ENCODE measurements at places on chromosomes 2 and 18. TPM values are rescaled to one million over a fixed set of nuclear protein-coding genes. Genes with fewer than 3 reads are reported as not detected.

DNA sequence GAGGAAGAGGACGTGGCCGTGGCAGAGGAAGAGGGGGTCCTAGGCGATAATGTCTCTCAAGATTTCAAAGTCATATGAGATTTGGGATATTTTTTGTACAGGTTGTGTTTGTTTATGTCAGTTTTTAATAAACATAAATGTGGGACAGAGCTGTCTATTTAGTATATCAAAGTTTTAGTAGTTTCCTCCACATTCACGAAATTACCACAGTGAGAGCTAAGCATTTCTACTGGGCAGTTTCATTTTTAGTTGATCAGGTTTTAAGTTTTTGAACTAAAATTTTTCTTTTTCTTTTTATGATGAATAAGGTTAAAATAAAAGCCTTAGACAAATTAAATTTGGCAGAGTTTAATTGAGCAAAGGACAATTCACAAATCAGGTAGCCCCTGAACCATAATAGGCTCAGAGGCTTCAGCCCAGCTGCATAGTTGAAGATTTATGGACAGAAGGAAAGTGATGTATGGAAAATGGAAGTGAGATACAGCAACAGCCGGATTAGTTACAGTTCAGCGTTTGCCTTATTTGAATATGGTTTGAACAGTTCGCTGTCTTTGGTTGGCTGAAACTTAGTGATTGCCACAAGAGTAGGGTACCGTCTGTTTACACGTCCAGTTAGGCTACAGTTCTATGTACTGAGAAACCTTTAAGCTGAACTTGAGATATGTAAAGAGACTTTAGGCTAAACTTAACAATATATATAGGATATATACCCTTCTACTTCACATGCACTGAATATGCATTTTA is 17.1 kb downstream of the SNRPD1 start:
- DNase-seq = no peak
- no peak overlapping the region for H3K4me3 ChIP-seq
- H3K27ac ChIP-seq = no peak overlapping the region
- peaks cover 11% of the 10 kb centered on the region for H3K36me3 ChIP-seq
- no peaks in the 10 kb centered on the region for H3K4me1 ChIP-seq

Gene MC5R
- total RNA-seq = 0.31 TPM

- H3K36me3 ChIP-seq = no peaks in the 10 kb centered on the region
- H3K27me3 ChIP-seq = no peaks in the 10 kb centered on the region
- H3K27ac ChIP-seq = no peak overlapping the region
- H3K4me1 ChIP-seq = peaks cover 10% of the 10 kb centered on the region
- no peak for DNase-seq
These were observed 785.5 kb upstream of the RAB6C start for GRCh38 chr2:129193961-129194360.

GRCh38 chr2:122156176-122156890 is 400.9 kb downstream of the TSN start:
- no peaks in the 10 kb centered on the region for H3K4me1 ChIP-seq
- no peak for DNase-seq

DNA sequence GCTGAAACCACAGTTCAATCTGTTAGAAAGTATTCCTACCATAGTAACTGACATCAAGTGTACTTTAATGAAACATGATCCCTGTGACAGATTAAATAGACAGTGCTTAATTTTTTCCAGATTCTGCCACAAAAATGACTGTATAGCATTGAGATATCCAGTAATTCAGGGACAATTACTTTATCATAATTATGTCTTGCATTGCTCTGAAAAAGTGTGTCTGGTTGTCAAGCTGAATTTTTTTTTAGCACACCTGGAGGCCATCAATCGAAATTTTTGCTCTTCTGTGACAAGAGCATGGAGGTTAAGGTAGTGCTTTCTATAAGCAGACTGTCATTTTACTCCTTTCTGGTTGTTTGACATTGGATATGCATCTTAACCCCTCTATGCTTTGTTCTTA is 1083.8 kb upstream of the NRXN1 start:
- H3K27me3 ChIP-seq = no peaks in the 10 kb centered on the region
- no peak for DNase-seq

DNA sequence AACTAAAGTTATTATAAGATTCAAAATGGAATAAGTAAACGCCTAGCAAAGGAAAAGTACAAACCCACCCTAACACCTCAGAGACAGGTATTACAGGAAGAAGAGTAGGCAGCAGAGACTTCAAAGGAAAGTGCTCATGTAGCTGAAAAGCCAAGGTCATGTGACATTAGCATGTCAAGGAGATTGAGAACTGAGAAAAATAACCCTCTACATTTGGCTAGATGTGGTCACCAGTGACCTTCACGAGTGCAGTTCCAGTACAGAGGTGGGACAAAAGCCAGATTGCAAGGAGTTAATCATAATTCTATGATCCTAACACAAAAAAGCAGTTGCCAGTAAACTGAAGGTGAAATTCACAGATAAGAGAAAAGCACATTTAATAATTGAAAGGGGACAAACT is 252.7 kb downstream of the ZEB2 start:
- H3K27ac ChIP-seq = no peak overlapping the region
- H3K4me3 ChIP-seq = no peak overlapping the region
- peaks cover 8% of the 10 kb centered on the region for H3K4me1 ChIP-seq
- H3K36me3 ChIP-seq = no peaks in the 10 kb centered on the region
- DNase-seq = no peak
- no peaks in the 10 kb centered on the region for H3K27me3 ChIP-seq

DNA sequence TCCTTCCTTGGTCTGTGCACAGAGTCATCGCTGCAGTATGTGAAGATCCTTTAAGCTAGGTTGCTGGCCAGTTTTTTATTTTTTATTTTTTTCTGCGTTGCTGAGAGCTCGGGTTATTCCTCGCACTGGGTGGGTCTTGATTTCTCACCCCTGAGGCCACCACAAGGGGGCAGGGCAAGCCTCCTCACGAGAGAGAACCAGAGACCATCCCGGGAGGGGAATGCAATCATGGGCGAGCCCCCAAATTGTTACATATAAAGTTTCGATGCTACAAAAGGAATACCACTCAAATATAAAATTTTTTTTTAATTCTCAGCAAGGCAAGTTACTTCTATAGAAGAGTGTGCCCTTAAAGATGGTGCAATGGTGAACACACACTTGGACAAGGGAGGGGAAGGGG is 24.9 kb downstream of the HTR2B start:
- no peaks in the 10 kb centered on the region for H3K4me1 ChIP-seq
- H3K36me3 ChIP-seq = no peaks in the 10 kb centered on the region
- no peaks in the 10 kb centered on the region for H3K27me3 ChIP-seq

DNA sequence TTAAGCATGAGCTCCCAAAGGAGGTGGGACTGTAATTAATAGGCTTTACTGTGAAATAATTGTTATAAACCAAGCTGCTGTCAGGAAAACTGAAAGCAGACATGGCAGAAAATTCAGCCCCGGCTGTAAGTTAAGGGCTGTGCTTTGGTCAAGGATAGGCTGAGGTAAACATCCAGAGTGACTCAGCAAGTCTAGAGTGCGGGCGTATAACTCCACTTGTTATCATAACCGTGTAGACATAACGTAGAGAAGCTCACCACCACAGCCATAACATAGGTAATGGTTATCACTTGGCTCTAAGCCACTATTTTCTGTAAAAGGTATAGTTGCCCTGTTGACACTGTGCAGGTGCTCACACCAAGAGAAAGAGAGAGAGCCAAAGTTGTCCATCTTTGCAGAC is 316.8 kb downstream of the DCDC2C start:
- no peak overlapping the region for H3K27ac ChIP-seq
- no peak overlapping the region for H3K4me3 ChIP-seq
- no peaks in the 10 kb centered on the region for H3K27me3 ChIP-seq
- no peaks in the 10 kb centered on the region for H3K4me1 ChIP-seq
- no peaks in the 10 kb centered on the region for H3K36me3 ChIP-seq
- no peak for DNase-seq

GRCh38 chr2:75190271-75190990 is 8.9 kb downstream of the TACR1 start:
- H3K4me3 ChIP-seq = no peak overlapping the region
- H3K27ac ChIP-seq = no peak overlapping the region

GRCh38 chr2:162092008-162092390 is 18.0 kb upstream of the DPP4 start:
- no peaks in the 10 kb centered on the region for H3K36me3 ChIP-seq
- DNase-seq = no peak
- H3K4me3 ChIP-seq = no peak overlapping the region
- H3K4me1 ChIP-seq = no peaks in the 10 kb centered on the region

DNA sequence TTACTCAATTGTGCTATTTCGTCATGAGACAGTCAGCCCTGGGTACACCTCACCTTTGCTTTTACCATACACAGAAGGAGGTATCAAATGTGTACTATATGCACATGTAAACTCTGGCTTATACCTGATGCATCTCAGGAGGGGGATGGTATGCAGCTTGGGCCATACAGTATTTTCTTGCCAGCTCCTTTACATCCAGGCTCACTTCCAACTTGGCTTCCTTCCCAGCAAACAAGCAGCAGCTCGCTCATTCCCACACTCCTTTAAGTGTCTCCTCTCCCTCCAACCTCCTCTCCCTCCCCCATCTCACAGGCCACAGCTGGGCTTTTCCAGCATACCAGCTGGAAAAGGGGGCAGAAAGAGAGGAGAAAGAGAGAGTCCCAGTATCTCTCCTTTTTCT is 9.6 kb downstream of the MARCHF4 start:
- no peaks in the 10 kb centered on the region for H3K36me3 ChIP-seq
- no peak overlapping the region for H3K4me3 ChIP-seq
- H3K27me3 ChIP-seq = no peaks in the 10 kb centered on the region
- peaks cover 5% of the 10 kb centered on the region for H3K4me1 ChIP-seq
- H3K27ac ChIP-seq = no peak overlapping the region
- no peak for DNase-seq

- peak within 1 kb of the TSS; percentile 86 for H3K4me3 ChIP-seq
- no peaks in the 10 kb centered on the region for H3K4me1 ChIP-seq
These were observed at the start of gene ZDBF2 for GRCh38 chr2:206274434-206275311. ZDBF2 (plus strand) TSS chr2:206274663; CDS start chr2:206281850, 7,187 bp downstream.

Data from H1 (cell line).